ENCODE measurements at places on chromosomes 2 and 18. TPM values are rescaled to one million over a fixed set of nuclear protein-coding genes. Genes with fewer than 3 reads are reported as not detected.

Gene MEIS1
- 98.4 TPM for total RNA-seq

Gene TUBA4B
- total RNA-seq = 0.35 TPM

Gene HES6
- 1.6 TPM for total RNA-seq

Gene CYP26B1
- total RNA-seq = 5.8 TPM

Gene AMER3
- total RNA-seq = not detected

Gene MCM6
- total RNA-seq = 7.2 TPM

Gene RGPD3
- total RNA-seq = 0.60 TPM

Gene SOX11
- total RNA-seq = not detected

Gene PRKAG3
- total RNA-seq = not detected

Gene GAREM2
- total RNA-seq = 1.0 TPM

Gene CPLX4
- not detected for total RNA-seq

- DNase-seq = no peak
- no peaks in the 10 kb centered on the region for H3K27me3 ChIP-seq
- H3K27ac ChIP-seq = no peak overlapping the region
- no peak overlapping the region for H3K4me3 ChIP-seq
- H3K4me1 ChIP-seq = peaks cover 14% of the 10 kb centered on the region
- H3K36me3 ChIP-seq = no peaks in the 10 kb centered on the region
These were observed 96.2 kb downstream of the MYO1B start for GRCh38 chr2:191341436-191341835.

DNA sequence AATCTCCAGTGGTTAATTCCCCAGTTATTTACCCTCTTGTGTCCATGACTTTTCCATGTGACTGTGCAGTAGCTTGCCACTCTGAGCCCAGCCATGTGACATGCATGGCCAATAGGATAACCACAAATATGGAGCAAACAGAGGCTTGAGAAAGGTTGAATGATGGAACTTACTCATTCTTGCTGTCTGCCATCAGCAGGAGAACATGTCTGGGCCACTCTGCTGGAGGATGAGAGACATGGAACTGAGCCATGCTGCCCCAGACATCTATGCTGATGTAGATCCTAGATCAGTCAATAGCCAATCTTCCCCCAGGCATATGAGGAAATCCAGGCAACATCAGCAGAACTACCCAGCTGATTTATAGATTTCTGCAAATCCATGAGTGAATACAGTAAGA lies 992.3 kb upstream of the FANCL start:
- H3K36me3 ChIP-seq = no peaks in the 10 kb centered on the region
- no peaks in the 10 kb centered on the region for H3K27me3 ChIP-seq
- H3K27ac ChIP-seq = no peak overlapping the region
- H3K4me3 ChIP-seq = no peak overlapping the region
- H3K4me1 ChIP-seq = peaks cover 7% of the 10 kb centered on the region

DNA sequence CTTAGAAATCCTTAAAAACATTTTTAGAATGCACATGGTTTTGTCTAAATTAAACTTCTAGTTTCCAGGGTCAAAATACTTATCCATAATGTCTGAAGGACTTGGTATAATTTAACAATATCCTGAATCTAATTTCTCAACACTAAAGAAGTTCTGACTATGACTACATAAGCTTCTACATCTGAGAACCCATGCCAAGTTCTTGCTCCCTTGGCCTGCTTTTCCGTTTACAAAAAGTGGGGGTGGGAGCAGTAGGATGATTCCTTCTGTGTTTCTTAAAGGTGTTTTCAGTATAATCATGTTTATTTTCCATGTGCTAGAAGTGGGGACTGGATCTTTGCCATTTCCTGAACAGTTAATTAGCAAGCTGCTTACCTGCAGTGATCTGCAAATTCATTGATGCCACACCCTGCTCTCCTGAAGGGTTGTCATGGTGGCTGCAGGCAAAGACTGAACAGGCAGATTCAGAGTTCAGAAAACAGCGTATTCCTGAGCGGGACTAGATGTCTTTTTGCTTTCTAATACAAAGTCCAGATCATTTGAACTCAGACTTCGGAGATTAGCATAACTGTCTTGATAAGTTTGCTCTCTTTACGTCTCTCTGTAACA lies 36.2 kb downstream of the ADNP2 start:
- no peak overlapping the region for H3K27ac ChIP-seq
- H3K36me3 ChIP-seq = no peaks in the 10 kb centered on the region
- no peak overlapping the region for H3K4me3 ChIP-seq
- H3K27me3 ChIP-seq = no peaks in the 10 kb centered on the region
- H3K4me1 ChIP-seq = peaks cover 2% of the 10 kb centered on the region

- no peaks in the 10 kb centered on the region for H3K36me3 ChIP-seq
- H3K27me3 ChIP-seq = no peaks in the 10 kb centered on the region
- no peak for DNase-seq
- no peak overlapping the region for H3K27ac ChIP-seq
- no peak overlapping the region for H3K4me3 ChIP-seq
These were observed 45.8 kb upstream of the HAAO start for GRCh38 chr2:42838133-42838532.

GRCh38 chr2:190589008-190589407 lies 54.5 kb upstream of the NEMP2 start:
- no peak overlapping the region for H3K4me3 ChIP-seq
- DNase-seq = no peak
- H3K36me3 ChIP-seq = no peaks in the 10 kb centered on the region
- H3K4me1 ChIP-seq = no peaks in the 10 kb centered on the region
- H3K27me3 ChIP-seq = no peaks in the 10 kb centered on the region

- H3K27ac ChIP-seq = no peak overlapping the region
- DNase-seq = no peak
- H3K27me3 ChIP-seq = no peaks in the 10 kb centered on the region
- no peaks in the 10 kb centered on the region for H3K36me3 ChIP-seq
These were observed 71.7 kb upstream of the SERPINE2 start for GRCh38 chr2:224110811-224111210.

DNA sequence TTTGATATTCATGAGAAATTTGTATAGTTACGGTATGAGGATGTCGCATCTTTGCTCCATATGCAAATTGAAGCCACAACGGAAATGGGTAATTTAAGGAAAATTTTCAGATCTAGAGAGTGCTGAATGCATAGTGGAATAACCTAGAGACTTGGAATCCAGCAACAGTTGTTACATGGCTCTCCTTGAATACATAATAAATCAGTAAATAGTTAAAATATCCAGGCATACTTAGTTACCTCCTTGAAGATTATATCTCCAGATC lies 5.4 kb downstream of the REG1A start:
- H3K4me3 ChIP-seq = no peak overlapping the region
- no peak for DNase-seq
- no peak overlapping the region for H3K27ac ChIP-seq

DNA sequence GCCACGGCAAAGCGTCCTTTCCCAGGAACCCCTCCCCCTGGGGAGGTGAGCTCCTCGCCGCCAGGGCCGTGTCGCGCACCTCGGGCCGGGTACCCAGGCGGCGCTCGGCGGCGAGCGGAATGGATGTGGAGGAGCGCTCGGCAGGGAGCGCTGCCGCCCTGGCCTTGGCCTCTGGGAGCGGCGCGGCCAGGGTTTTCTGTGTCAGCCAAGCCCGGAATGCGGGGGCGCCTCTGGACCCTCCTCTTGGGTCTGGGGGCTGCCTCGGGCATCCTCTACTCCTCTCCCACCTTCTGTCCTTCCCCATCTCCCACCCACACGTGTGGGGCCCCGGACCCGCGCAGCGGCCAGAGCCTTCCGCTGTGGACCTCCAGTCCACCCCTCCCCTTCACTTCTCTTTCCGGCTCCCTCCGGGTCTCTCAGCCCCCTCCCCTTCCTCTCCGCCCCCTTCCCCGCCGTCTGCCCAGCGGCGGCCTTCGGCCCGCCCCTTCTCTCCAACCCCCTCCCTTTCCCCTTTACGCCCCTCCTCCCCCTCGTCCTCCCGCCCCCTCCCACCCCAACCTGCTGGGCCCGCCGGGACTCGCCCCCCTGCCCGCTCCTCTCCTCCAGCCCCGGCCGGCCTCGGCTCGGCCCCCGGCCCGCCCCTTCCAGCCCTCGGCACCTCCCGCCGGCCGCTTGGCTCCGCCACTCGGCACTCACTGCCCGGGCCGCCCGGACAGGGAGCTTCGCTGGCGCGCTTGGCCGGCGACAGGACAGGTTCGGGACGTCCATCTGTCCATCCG lies at the start of gene MERTK:
Gene MERTK (plus strand): TSS at position 684 of the 779 bp plus-strand sequence. CDS start 129 bp downstream, outside the sequence.
- H3K27me3 ChIP-seq = no peaks in the 10 kb centered on the region
- peak within 1 kb of the TSS; percentile 74 for H3K27ac ChIP-seq
- peak; percentile 90 for DNase-seq
- no peaks in the 10 kb centered on the region for H3K36me3 ChIP-seq

- no peak overlapping the region for H3K27ac ChIP-seq
- H3K4me3 ChIP-seq = no peak overlapping the region
- no peak for DNase-seq
- H3K36me3 ChIP-seq = no peaks in the 10 kb centered on the region
- H3K4me1 ChIP-seq = peaks cover 2% of the 10 kb centered on the region
- H3K27me3 ChIP-seq = no peaks in the 10 kb centered on the region
These were observed 43.0 kb upstream of the COL5A2 start for GRCh38 chr2:189222468-189223105.

DNA sequence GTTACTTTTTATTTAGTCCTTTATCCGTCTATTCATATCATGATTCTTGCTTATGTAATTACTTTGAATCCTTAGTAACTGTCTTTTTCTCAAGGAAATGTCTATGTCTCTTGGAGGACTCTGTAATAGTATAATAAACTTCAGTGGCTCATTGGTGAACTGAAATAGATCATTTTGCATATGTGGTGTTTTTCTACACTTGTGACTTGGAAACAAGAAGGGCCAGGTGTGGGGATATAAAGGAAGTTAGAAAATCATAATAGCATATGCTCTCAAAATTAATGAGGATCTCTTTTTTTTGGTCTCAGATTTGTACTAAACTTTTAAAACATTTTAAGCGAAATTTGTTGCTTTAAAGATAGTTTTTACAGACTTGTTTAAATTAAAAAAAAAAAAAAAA lies 453.0 kb upstream of the CDH20 start:
- H3K4me1 ChIP-seq = no peaks in the 10 kb centered on the region
- no peaks in the 10 kb centered on the region for H3K27me3 ChIP-seq
- no peak overlapping the region for H3K4me3 ChIP-seq
- DNase-seq = no peak
- H3K36me3 ChIP-seq = no peaks in the 10 kb centered on the region

DNA sequence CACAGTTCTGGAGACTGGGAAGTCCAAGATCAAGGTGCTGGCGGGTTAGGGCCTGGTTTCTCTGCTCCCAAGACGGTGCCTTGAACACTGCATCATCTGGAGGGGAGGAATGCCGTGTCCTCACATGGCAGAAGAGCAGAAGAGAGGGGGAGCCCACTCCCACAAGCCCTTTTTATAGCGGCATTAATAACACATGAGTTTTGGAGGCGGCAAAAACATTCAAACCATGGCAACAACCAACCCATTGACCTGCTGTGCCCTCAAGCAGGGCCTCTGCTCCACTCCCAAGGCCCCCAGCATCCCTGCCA lies 62.0 kb downstream of the SMAD7 start:
- no peak overlapping the region for H3K27ac ChIP-seq
- DNase-seq = peak; percentile 21
- H3K4me3 ChIP-seq = no peak overlapping the region
- no peaks in the 10 kb centered on the region for H3K36me3 ChIP-seq
- H3K27me3 ChIP-seq = no peaks in the 10 kb centered on the region

GRCh38 chr2:217803653-217803960 lies 199.2 kb downstream of the TNS1 start:
- no peaks in the 10 kb centered on the region for H3K27me3 ChIP-seq
- no peaks in the 10 kb centered on the region for H3K36me3 ChIP-seq
- no peak for DNase-seq

- H3K4me3 ChIP-seq = no peak overlapping the region
- no peaks in the 10 kb centered on the region for H3K27me3 ChIP-seq
- H3K27ac ChIP-seq = no peak overlapping the region
- no peaks in the 10 kb centered on the region for H3K36me3 ChIP-seq
- DNase-seq = no peak
These were observed 353.2 kb downstream of the METTL4 start for GRCh38 chr18:2218101-2218500.

- no peak overlapping the region for H3K27ac ChIP-seq
- no peaks in the 10 kb centered on the region for H3K36me3 ChIP-seq
- no peaks in the 10 kb centered on the region for H3K4me1 ChIP-seq
These were observed 585.1 kb downstream of the SLC4A3 start for GRCh38 chr2:220212296-220213080.

DNA sequence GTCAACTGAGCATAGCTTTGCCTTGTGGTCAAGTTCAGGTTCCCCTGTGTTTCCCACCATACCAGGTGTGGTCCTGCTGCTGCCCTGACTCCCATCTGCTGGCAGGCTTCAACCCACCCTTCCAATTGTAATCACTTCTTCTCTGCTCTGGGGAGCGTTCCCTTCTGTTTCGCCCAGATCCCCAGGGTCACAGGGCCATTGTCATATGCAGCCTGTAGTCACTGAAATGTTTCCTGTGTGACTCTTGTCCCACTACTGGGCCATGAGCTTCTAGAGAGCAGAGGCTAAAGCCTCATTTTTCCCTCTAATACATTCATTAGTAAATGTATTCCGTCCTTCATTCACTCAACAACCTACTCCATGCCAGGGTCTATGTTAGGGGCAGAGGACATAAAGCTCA lies 75.0 kb upstream of the LAPTM4A start:
- no peaks in the 10 kb centered on the region for H3K27me3 ChIP-seq
- H3K4me1 ChIP-seq = no peaks in the 10 kb centered on the region
- DNase-seq = no peak

DNA sequence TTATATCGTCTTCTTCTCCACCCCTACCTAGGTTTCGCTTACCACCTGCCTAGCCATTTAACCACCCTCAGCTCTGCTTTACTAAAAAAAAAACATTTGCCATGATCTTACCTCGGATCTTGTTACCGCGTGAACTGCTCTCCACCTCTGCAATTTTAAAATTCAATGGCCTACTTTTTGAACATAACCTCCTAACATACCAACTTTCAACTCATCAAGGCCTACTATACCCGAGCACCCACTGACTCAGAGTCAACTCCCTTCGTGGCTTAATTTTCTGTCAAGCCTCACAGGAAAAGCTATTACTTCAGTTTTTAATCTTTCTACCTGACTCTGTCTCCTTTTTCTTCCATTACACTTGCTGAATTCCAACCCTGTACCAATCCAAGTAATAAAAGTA lies 55.7 kb downstream of the ATAD2B start:
- no peaks in the 10 kb centered on the region for H3K36me3 ChIP-seq
- DNase-seq = no peak
- no peaks in the 10 kb centered on the region for H3K4me1 ChIP-seq
- no peak overlapping the region for H3K27ac ChIP-seq

GRCh38 chr2:188631037-188631809 lies 339.5 kb downstream of the GULP1 start:
- no peak overlapping the region for H3K27ac ChIP-seq
- H3K4me3 ChIP-seq = no peak overlapping the region
- DNase-seq = no peak
- peaks cover 14% of the 10 kb centered on the region for H3K4me1 ChIP-seq
